Astrocyte of the spinal cord (primary cell): ENCODE measurements at places on chromosomes 2 and 18.

DNA sequence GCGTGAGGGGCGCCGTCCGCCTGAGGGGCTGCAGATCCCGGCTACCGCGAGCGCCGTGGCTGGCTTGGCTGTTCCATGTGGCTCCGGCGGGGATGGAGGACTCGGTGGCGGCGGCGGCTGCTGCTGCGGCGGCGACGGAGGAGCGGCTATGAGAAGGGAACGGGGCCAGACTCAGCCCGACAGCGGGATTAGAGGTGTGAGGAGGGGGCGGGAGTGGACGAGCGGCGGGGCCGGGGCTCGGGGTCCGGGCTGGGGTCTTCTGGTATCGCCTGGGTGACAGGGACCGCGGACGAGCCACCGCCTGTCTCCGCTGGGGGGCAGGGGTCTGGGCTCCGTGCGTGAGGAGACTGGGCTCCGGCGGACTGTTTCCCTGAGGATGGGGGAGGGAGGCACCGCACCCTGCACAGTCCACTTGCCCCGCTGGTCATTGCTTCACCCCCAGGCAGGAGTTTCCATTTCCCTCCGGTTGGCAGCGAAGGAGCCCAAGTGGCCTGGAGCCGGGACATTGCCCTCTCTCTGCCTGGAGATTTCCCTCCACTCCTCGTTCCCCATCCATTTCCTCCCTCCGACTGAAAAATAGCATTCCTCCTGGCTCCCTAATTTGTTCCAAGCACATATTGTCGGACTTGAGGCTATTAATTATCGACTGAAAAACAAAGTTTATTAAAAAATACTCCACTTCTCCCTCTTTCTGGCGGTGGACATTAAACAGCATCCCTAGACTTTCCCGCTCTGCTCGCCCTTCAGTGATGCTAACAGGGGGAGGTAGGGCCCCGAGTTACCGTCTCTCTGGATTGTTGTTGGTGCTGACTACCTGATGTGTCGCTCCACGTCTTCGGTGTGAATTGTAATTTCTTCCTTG is 577 bp downstream of the EHBP1 start:
- DNase-seq, result peak; percentile 43

DNA sequence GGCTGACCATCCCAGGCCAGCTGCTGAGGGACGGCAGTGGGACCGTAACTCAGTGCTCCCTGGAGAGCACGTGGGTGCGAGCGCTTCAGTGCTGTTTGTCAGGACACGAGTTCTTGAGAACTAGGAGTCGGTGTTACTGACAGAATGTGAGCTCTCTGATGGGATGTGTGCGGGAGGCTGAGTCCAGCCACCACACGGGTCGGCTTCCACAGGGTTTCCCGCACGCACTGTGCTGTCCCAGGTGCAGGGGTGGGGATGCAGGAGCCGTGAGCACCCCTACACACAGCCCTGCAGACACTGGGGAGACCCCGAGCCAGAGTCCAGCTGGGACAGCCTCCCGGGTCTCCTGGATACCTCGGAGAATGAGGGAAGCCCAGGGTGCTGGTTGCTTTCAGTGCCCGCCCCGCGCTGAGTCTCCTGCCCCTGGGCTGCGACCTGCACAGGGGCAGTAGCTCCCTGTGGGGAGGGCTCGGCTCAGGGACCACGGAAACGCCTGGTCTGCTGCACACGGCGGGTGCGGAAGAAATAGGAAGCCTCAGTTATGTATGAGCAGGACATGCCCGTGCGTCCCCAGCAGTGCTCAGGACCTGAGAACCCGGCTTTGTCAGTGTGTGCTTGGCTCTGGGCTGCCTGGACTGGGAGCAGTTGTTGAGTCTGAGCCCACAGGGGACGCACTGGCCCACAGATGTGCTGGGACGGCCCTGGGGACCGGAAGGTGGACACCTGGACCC is 71.2 kb downstream of the KCNG2 start:
- DNase-seq, result no peak

GRCh38 chr2:5473635-5474034 is 218.5 kb upstream of the SOX11 start:
- no peak for DNase-seq

GRCh38 chr18:62325806-62326645 is 916 bp downstream of the TNFRSF11A start:
- no peak for DNase-seq

GRCh38 chr2:201436141-201436540 is 15.1 kb downstream of the TRAK2 start:
- DNase-seq, result no peak

GRCh38 chr2:107721586-107721985 is 105.1 kb upstream of the RGPD4 start:
- no peak for DNase-seq

DNA sequence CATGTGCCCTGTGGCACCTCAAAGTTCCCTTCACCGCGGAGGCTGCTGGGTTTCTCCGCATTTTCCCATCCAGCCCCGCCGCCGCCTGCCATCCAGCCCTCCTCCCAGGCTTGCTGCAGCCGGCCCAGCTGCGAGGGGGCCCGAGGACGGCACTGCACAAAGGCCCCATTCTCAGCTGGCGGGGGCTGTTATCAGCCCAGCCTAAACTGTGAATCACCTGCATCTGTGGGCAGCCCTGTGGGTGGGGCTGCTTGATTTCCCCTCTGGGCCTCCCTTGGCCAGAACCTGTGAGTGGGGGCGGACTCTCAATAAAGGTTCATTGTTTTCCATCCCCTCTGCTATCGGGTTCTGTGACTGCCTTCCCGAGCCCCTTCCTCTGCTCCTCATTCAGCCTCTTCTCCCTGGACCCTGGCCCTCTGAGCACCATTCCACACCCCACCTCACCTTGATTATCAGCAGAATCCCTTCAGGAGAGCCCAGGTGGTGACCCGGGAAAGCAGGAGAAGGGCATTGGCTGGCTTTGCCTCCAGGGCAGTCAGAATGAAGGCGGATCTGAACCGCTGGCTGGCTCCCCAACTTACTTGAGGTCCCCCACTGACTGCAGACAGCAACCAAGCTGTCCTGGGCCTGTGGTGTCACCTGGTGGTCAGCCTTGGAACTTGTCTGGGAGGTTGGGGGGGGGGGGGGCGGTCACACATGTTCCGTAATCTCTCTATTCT is 204.5 kb downstream of the ZFP36L2 start:
- DNase-seq, result no peak

DNA sequence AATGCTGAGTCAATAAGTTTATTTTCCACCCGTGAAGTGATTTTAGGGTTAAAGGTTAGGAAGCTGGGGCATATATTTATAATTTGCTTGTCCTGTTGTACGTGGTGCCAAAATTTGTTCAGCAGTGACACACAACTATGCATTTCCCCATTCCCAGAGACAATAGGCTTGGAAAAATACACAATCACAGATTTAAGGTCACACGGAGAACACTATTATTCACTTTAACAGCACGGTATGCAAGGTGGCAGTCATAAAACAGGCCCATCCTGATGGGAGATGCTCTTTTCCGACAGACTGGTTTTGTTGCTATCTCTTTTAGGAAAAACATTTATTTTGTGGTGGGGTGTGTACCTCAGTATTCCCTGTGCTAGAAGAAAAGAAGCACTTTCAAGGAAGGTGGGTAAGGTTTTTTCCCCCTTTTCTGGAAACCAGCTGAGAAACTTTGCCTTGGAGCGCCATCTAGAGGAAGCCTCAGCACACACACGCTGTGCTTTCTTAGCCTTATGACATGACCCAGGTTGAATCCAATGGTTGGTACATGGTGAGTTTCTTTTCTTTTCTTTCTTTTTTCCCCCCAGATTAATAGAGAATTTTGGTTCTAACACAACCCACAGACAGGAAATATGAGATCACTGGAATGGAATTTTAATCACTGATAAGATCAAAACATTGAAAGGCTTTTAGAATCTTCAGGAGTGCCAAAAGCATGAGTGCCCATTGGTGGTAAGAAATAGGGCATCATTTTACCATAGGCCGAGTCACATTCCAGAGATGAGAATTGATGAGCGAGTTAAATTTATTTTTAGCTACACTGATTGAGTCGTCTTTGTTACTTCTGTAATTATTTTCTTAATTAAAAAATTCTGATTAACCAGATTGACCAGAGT is 332.1 kb downstream of the AGPS start:
- peak; percentile 45 for DNase-seq

- DNase-seq, result peak; percentile 3
These were observed 118.9 kb upstream of the ARL5A start for GRCh38 chr2:151946899-151947812.

GRCh38 chr2:86036669-86037138 is 69.0 kb downstream of the POLR1A start:
- DNase-seq, result no peak

- DNase-seq, result no peak
These were observed 356.6 kb downstream of the SPAG16 start for GRCh38 chr2:213640738-213641425.

- DNase-seq, result peak; percentile 45
These were observed 413.6 kb downstream of the THSD7B start for GRCh38 chr2:137178951-137179377.

DNA sequence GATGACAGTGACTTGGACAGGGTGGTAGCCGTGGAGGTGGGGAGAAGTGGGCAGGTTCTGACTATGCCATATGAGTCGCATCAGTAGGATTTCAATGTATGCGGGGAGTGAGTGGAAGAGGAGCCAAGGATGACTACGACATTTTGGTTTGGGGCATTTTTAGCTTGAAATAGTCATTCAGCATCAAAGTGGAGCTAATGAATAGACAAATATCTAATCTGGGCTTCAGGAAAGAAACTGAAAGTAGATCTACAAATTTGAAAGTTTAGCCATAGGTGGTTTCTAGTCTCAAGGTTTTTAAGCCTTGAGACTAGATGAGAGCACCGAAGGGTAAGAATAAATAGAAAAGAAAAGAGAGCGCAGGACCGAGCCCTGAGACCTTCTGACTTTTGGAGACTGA is 58.3 kb downstream of the FEZ2 start:
- no peak for DNase-seq

DNA sequence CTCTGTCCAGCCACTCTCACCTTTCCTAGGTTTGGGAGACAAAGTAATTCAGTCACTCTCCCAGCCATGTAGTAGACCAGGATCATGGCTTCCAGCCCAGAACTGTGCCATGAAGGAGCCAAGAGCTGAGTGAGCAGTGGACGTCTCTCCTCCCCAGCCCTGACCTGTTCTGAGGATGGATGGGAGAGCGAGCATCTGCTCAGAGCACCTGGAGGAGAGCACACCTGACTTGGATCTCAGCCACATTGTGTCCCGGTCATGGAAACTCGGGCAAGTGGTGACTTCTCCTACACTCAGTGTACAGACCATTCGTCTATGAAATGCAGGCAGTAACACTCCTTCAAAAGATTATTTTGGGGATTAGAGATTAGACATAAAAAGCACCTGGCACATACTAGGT is 299.7 kb downstream of the TNS1 start:
- no peak for DNase-seq

- no peak for DNase-seq
These were observed 24.6 kb upstream of the RPL31 start for GRCh38 chr2:100977511-100977910.

DNA sequence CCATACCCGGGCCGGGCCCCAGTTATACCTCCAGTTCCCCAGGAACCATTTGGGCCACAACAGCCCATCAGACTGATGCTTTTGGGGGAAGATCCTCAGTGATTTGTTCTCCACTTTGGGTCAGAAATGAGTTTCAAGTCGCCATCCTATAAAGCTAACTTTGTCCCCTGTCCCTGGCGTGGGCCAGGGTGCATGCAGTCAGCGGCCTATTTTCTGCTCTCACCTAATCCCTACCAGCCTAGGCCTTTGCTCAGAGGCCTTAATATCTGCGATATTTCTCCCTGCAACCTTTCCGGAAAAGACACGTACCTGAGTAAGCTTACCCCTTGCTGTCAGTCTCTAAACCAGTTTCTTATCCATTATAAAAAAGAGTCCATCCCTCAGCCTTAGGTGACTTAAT is 7.2 kb downstream of the DNMT3A start:
- no peak for DNase-seq

GRCh38 chr2:223071139-223071538 is 19.1 kb downstream of the KCNE4 start:
- no peak for DNase-seq

GRCh38 chr2:234318361-234318760 is 178.5 kb downstream of the ARL4C start:
- no peak for DNase-seq

- peak; percentile 88 for DNase-seq
These were observed 73.1 kb upstream of the PXDN start for GRCh38 chr2:1817256-1818051.

- no peak for DNase-seq
These were observed 236.2 kb downstream of the IKZF2 start for GRCh38 chr2:212915121-212915782.

GRCh38 chr18:8703092-8703709 is 2.2 kb upstream of the MTCL1 start:
- DNase-seq, result no peak

- DNase-seq, result no peak
These were observed 673.8 kb upstream of the SALL3 start for GRCh38 chr18:78305789-78306188.

GRCh38 chr2:226431288-226431948 is 368.2 kb downstream of the IRS1 start:
- peak; percentile 51 for DNase-seq

DNA sequence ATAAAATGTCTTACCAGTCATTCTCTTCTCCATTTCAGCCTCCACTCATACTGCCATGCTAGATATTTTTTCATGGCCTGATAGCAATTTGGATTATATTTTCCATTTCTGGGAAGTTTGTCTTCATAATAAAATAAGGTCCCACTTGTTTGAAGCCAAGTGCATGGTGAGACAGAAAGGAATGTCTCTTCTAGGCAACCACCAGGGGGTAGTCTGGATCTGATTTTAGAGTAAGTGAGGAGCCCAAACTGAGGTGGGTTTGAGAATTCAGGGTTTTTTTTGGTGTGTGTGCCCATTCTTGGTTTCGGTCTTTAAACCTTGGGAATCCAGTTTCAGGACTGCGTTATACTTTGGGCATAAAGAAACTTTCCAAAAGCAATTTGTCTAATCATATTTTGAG is 315.5 kb downstream of the RPRM start:
- peak; percentile 30 for DNase-seq

GRCh38 chr2:109670556-109671411 is 56.6 kb downstream of the SOWAHC start:
- no peak for DNase-seq

- peak; percentile 10 for DNase-seq
These were observed 270.8 kb upstream of the NT5C1B start for GRCh38 chr2:18860179-18860578.

GRCh38 chr2:58981237-58981636 is 740.1 kb upstream of the FANCL start:
- DNase-seq, result no peak

DNA sequence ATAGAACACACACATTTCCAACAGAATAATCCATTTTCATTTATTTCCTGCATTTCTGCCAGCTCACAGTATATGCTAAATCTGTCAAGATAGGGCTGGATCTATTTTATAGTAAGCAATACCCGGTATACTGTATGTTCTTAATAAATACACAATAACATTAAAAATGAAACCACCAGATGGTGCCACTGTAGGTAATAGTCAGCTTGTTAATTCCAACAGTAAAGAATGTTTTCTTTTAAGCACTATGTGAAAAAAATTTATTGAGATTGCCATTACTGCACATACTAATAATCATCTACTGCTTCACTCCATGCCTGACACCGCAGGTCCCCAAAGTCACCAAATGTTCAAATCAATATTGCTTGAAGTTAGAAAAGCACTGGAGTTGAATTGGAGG is 131.5 kb upstream of the PGAP1 start:
- DNase-seq, result no peak
